ENCODE measurements at places on chromosomes 2 and 18.

DNA sequence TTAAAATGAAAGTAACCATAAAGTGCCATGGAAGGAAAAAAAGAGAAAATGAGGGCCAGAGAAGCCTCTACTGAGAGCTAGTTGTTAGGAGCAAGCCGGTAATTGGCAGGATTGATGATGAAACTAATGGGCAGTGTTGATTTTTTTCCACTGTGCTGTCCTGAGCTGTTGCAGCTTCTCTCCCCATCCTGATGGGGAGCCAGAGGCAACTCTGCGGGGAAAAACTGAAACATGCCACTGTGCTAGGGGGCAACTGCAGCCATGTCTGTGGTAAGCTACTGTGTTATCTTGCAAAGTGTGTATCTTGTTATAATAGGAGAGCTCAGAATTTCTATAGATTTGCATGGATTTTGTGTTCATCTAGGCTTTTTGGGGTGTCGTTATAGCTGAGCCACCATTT, 487.9 kb downstream of the STK39 start:
- DNase-seq, result no peak

- DNase-seq, result no peak
Measured at GRCh38 chr18:23953984-23954383, 60.6 kb upstream of the TTC39C start.

DNA sequence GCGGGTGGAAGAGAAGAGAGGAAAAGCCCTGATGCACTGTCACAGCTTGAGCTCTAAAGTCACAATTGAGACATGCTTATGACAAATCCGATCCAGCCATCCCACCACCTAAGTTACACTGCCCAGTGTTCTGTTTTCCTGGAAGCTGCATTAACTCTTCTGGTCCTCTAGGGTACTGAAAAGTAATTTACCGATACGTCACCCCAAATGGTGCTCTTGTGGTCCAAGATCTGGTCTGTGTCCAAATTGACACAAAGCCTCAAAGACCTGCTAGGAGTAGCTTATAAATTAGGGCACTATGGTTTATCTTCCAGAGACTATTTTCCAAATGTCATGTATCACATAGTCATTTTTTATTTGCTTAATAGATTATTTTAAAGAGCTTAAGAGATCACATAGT, 186.7 kb upstream of the ETAA1 start:
- DNase-seq, result no peak

DNA sequence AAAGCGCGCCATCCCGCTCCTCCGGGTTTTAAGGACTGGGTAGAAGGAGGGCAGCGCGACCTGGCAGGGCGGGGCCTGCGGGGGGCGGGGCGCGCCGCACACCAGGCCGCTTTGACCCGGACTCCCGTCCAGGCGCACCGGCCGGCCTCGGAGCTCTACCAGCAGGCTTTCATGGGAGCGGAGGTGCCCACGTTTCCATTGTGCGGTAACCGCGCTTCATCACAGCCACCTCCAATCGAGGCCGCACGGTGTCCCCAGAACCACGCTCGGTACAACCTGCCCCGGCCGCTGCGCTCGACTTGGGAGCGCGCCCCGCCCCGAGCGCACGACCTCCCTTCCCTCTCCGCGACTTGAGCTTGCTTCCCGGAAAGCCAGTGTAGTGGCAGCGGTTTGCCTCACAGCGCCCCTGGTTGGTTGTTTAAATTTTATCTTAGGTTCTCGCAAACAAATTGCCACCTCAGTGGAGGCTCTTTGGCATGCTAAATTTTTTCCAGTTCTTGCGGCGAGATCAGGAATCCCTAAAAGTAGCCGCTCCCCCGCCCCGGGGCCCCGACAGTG, 280 bp upstream of the CYP1B1 start:
- no peak for DNase-seq

- DNase-seq, result no peak
Measured at GRCh38 chr2:27681841-27682240, 18.2 kb downstream of the SLC4A1AP start.

DNA sequence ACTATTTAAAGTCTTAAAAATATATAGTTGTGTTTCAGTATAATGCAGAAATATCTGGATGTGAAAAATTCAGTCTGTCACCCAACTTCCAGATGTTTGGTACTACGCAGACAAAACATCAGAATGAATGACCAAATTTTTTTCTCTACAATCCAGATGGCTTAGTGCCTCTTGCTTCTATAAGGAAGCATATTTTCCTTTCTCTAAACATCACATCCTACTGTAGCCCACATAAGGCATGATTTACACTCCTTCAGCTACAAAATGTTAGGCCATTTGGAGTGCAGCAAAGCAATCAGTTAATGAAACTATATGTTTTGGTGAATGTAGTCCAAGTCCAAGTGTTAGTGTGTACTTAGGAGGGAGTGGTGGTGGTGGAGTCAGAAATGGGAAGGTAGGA, 162.9 kb upstream of the SIX2 start:
- no peak for DNase-seq

- DNase-seq, result no peak
Measured at GRCh38 chr18:75526038-75526437, 98.5 kb upstream of the SMIM21 start.

DNA sequence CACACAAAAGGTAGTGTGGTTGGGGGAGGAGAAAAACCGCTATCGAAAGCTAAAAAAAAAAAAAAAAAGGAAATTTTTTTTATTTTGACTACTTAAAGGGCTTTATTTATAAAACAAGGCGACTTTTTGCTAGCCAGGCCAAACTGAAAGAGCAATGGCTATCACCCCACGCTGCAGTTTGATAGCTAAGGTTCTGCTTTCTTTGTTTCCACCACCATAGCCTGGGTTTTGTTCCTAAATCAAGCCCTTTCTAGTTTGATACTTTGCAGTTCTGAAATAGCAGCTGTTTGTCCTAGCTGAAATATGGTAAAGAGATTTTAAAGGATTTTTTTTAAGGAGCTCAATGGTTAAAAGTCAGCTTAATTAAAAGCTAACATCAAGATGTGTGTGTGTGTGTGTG, 67.4 kb upstream of the ABCA12 start:
- DNase-seq, result no peak

GRCh38 chr2:168545439-168546082, 89.5 kb downstream of the CERS6 start:
- no peak for DNase-seq

GRCh38 chr18:55268151-55268601, 308.9 kb upstream of the CCDC68 start:
- no peak for DNase-seq

GRCh38 chr2:20049637-20050036, 1.8 kb downstream of the LAPTM4A start:
- no peak for DNase-seq

- no peak for DNase-seq
Measured at GRCh38 chr2:106843910-106844250, 42.1 kb downstream of the ST6GAL2 start.

DNA sequence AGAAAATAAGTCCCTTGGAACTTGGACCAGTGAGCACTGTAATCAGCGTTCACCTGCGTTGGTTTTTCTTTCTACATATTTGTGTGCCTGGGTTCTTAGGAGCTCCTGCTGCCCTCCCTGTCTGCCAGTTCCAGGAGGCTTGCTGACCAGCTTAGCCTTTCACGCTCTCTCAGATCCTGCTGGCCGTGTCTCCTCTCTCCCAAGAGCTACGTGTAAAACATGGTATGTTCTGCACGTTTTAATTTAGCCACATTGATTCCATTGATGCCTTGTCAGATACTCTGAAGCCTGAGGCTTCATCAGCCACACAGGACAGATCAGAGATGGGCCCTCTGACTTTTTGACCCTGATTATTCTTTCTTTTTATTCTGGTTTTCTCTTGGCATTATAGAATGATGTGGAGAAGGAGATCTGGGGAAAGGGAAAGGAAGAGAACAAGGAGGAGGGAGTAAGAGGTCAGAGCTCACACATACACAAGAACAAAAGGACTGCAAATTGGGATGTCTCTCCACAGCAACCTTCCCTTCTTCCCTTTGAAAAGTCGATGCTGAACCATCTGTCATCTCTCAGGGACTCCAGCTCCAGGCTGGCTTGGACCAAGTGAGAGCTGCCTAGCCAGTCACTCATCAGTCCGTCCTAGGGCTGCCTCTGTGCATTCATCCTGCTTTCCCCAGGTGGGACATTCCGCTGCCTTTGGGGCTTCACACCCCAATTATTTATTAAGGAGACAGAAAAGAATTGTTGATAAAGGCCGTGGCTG, 152.8 kb downstream of the PIK3C3 start:
- DNase-seq, result no peak

DNA sequence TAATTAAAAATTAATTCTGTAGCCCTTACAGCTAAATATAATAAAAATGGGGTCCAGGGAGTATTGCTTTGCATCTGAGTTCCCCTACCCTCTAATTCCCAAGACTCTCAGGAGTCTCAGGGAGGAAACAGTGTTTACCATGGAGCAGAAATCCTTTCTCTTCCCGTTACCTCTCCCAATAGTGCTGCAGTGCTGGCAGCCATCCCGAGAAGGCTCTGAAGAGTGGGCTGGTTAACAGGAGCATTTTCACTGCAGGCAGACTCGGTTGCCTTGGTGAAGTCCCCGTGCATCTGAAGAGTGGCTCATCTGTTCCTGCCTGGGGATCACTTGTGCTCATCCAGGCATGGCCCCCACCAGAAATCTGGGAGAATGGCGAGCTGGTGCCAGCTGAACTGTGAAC, 41.8 kb upstream of the TMEM178A start:
- no peak for DNase-seq

DNA sequence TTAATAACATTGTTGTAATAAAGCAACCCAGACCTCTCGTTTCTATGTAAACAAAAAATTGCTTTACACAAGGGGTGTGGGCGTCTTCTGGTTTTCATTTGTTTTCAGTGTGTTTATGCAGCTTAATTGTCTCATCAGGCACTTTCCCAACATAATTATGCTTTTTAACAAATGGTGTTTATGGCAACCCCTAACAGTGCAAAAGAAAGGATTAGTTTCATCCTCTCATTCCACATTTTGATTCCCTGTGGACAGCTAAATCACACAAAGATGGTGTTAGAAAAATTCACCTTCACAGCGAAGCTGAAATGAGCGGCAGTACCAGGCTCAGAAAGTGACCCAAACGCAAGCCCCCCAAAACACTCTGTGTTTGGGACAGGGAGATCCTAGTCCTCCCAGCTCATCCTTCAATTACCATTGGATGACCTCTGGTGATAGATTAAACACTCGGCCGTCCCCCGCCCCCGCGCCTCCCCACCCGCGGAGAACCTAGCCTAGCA, 724 bp downstream of the FTCDNL1 start:
- no peak for DNase-seq

DNA sequence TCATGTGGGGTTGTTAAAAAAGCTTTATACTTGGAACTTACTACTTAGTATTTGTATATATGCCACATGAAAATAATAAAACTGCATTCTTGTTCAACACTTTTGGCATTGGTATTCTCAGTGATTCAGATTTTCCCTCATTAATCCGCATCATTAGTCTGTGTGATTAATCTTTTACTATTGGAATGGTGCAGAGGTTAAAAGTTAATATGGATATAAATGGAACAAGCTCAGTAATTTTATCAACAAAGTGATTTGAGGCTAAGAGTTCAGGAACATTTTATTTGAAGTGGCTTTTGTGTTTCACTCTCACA, 45.4 kb upstream of the REG3G start:
- DNase-seq, result no peak

- no peak for DNase-seq
Measured at GRCh38 chr2:184452907-184453306, 145.4 kb upstream of the ZNF804A start.

- no peak for DNase-seq
Measured at GRCh38 chr2:22499082-22499839, 885.7 kb upstream of the KLHL29 start.

- no peak for DNase-seq
Measured at GRCh38 chr2:28471214-28471613, 24.6 kb upstream of the PLB1 start.

DNA sequence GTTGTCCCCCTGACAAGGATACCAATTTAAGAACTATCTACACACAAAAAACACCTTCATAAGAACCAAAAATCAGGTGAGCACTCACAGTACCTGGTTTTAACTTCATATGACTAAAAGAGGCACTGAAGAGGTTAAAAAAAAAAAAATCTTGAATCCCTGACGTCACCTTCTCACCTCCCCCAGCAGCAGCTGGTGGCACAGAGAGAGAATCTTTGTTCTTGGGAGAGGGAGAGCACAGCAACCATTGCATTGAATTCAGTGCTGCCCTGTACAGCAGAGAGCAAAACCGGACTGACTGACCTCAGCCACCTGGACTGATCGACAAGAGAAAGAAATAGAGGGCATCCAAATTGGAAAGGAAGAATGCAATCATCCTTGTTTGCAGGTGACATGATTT, 566.0 kb downstream of the TMX3 start:
- DNase-seq, result no peak

GRCh38 chr2:37982147-37982582, 57.1 kb downstream of the RMDN2 start:
- DNase-seq, result peak; percentile 52

- no peak for DNase-seq
Measured at GRCh38 chr2:230634146-230634545, 78.5 kb upstream of the CAB39 start.

GRCh38 chr2:6927753-6928152, 10.5 kb downstream of the RNF144A start:
- no peak for DNase-seq

DNA sequence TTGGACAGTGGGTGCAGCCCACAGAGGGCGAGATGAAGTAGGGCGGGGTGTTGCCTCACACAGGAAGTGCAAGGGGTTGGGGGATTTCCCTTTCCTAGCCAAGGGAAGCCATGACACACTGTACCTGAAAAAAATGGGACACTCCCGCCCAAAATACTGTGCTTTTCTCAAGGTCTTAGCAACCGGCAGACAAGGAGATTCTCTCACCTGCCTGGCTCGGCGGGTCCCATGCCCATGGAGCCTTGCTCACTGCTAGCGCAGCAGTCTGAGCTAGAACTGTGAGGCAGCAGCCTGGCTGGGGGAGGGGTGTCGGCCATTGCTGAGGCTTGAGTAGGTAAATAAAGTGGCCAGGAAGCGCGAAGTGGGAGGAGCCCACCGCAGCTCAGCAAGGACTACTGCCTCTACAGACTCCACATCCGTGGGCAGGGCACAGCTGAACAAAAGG, 244.7 kb downstream of the NBAS start:
- peak; percentile 39 for DNase-seq

GRCh38 chr2:42368817-42369531, 8.0 kb upstream of the COX7A2L start:
- no peak for DNase-seq

- DNase-seq, result no peak
Measured at GRCh38 chr18:73352546-73352945, 484.8 kb upstream of the NETO1 start.

- DNase-seq, result no peak
Measured at GRCh38 chr2:24559473-24560113, 68.5 kb downstream of the NCOA1 start.

DNA sequence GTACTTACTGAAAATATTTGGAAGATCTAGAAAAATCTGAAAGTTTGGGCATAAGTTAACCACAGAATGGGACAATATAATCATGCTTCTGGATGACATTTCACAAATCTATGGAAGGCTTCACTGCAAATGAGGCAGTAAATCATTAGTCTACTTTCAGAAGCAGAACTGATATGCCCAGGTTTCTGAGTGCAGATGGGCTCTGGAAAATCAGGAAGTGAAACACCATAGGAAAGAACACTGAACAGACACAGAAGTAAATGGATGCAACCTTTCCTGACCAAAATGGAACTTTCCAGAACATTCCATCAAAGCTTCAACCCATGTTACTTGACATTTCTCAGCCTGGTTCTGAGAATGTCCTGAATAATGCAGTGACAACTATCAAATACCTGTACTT, 55.1 kb downstream of the KCNG3 start:
- DNase-seq, result no peak
